ENCODE measurements at places on chromosomes 2 and 18.
A peak's percentile ranks its signal among the peaks of the same experiment; 100 is the strongest.

GRCh38 chr2:84919885-84920580 lies 14.6 kb downstream of the TMSB10 start:
- DNase-seq, result no peak

DNA sequence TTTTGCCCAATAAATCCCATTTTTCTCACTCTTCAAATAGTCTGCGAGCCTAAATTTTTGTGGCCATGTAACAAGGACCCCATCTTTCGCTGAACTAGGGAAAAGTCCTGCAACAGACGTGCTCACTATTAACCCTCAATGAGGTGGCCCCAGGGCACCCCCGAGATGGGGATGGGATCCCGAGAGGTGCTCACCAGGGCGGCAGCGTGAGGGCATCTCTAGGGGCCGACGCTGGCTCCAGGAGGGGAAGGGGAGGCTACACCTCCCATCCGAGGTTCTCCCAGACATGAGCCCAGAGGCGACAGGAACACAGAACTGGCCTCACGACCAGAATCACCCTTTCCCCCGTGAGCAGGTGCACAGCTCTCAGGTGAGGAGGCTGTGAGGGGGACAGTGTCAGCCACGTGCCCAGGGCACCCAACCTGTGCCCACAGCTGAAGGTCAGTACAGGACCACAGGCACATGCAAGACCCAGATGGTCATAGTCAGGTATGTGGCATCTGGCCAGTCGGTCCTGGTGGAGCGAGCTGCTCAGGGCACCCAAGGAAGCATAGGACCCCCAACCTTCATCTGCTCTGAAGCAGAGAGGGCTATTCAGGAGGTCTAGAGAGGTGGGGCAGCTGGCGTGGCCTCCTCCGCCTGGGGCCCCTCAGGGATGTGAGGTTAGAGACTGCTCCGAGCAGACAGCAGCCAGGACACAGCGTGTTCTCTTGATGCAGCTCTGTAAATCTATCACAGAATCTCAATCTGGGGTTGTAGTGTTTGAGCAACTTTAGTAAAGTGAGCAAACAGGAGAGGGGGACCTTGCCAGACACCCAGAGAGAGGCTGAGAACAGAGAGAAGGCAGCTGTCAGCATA lies 62.8 kb downstream of the PXDN start:
- no peak for DNase-seq

DNA sequence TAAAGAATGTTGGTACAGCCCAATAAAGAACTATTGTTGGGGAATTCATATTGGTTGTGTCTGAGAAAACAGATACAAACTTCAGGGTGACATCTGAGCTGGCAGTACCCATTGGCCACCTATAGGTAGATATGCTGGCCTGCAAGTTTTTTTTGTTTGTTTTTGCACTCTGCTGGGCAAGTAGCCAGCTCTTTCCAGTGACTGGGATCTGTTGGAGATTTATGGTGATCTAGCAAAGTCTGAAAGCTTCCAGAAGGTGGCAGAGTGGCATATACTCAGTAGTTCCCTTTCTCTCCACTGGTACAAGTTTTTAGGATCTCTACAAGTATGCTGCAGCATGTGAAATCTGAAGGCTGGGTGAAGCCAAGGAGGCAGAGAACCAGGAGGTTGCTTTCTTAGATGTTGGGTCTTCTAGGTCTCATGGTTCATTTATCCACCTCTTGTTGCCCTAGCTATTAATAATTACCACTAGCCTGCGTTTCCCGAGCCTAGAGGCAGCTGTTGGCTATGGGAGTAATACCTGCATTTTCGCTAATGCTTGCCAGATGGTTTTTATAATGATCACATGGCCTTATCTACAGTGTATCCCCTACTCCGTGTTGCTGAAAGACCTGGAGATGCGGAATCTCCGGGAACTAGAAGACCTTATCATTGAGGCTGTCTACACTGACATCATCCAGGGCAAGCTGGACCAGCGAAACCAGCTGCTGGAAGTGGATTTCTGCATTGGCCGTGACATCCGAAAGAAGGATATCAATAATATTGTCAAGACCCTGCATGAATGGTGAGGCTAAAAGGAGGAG lies 9.5 kb downstream of the COPS7B start:
- no peak for DNase-seq

DNA sequence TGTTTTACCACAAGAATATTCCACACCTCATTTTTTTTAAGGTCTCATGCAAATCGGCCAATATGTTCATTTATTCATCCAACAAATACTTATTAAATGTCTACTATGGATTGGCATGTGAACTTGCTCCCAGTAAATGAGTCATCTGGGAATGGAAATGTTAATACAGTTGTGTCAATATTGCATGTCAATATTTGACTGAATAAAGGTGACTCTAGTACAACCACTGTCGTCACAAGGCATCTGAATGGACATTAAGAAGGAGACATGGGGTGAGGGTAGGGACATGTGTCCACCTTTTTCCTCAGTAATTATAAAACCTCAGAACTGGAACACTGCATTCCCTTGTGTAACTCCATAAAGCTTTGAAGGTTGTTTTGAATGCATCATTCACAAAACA lies 365.4 kb downstream of the ADCYAP1 start:
- DNase-seq, result no peak

DNA sequence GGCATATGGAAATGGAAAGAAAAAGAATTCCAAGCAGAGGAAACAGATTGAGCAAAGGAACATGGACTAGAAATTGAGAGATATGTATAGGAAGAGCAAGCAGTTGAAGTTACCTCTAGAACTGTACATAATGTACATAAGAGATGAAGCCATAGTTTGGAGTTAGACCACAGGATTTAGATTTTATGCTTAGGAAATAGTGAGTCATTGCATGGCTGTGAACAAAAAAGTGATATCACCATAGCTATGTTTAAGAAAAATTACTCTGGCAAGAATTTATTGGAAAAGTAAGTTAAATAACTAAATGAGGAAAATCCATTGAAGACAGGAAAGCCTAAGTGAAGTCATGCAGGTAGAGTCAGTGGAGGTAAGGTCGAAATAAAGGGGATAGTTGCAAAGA lies 99.4 kb upstream of the GALNT5 start:
- no peak for DNase-seq

GRCh38 chr2:179104736-179105135 lies 54.8 kb upstream of the CCDC141 start:
- DNase-seq, result no peak

- no peak for DNase-seq
Observed at GRCh38 chr2:240135706-240136012, 446 bp downstream of the COPS9 start.

- no peak for DNase-seq
Observed at GRCh38 chr2:112904883-112905282, 6.1 kb upstream of the IL37 start.

DNA sequence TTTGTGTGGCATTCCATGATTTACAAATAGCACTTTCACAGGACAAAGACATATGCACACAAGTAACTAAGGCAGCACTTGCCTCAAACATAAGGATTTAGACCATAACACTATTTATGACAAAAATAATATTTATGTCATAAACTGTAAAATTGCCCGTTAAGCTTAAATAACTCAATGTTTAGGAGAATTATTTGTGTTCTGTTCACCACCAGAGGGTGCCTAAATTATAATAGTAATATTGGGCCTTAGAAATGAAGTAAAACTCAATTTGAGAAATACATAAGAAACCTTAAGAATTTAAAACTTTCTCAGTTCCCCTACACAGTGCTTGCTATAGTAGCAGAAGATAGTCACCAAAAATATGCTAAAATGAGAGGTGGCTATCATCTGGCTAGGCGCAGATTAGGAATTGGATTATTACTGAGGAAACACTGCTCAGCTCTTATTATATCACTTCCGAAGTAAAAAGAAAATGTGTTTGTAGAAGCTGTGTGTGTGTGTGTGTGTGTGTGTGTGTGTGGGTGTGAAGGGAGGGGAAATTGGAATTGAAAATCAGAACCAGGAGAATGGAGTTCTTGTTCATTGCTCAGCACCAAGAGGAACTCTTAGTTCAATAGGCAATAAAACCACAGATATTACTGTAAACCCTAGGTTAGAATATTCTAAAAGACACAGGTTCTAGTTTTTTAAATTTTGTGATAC lies 4.9 kb upstream of the CHN1 start:
- no peak for DNase-seq

- peak; percentile 52 for DNase-seq
Observed at GRCh38 chr2:112275887-112276773, 733 bp downstream of the ZC3H6 start.

GRCh38 chr2:234025466-234025865 lies 25.0 kb upstream of the SPP2 start:
- DNase-seq, result peak; percentile 20

DNA sequence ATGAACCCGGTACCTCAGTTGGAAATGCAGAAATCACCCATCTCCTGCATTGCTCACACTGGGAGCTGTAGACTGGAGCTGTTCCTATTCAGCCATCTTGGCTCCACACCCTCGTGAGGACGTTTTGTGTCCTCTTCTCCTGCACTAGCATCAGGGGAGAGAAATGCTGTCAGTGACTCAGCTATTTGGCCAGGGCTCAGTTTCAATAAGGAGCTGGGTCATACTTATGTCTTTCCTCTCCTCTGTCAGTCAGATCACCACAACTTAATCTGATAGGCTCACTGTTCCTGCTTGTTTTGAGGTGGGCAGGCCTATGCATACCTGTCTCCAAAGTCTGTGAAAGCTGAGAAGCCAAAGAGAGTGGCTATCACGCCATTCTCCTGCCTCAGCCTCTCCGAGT lies 921.2 kb downstream of the DCC start:
- no peak for DNase-seq

- DNase-seq, result no peak
Observed at GRCh38 chr2:167333245-167333644, 445.0 kb downstream of the XIRP2 start.

- peak; percentile 64 for DNase-seq
Observed at GRCh38 chr2:238139196-238140039, 950 bp downstream of the KLHL30 start.

DNA sequence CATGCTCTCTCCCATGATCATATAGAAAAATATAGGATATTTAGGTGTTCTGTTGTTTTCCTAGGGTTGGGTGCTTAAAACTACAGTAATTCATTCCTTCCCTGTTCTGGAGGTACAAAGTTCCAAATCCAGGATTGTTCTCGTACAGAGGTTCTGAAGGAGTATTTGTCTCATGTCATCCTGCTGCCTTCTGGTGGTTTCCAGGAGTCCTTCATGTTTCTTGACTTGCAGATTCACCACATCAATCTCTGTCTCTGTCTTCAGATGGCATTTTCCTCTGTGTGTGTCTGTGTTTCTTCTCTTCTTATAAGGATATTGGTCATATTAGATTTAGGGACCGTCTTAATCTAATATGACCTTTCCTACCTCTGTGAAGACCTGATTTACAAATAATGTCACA lies 397.9 kb downstream of the NYAP2 start:
- DNase-seq, result no peak

DNA sequence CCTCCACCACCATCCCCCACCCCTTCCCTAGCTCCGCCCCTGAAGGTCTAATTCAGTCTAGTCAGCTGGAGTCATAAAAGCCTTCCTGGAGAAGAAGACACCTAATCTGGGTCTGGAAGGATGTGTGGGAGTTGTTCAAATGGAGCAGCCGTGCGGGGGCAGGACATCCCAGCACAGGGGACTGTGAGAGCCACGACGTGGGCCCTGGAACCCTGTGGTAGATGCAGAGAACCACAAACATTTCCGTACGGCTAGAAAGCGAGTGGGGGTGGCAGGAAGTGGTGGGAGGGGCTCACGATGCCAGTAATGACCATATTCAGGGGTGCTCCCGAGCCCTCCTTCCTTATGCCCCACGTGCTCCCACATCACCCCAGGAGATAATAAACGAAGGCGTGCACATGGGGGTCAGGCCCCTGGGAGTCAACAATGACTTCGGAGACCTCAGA lies 20.9 kb upstream of the COL6A3 start:
- DNase-seq, result peak; percentile 40

DNA sequence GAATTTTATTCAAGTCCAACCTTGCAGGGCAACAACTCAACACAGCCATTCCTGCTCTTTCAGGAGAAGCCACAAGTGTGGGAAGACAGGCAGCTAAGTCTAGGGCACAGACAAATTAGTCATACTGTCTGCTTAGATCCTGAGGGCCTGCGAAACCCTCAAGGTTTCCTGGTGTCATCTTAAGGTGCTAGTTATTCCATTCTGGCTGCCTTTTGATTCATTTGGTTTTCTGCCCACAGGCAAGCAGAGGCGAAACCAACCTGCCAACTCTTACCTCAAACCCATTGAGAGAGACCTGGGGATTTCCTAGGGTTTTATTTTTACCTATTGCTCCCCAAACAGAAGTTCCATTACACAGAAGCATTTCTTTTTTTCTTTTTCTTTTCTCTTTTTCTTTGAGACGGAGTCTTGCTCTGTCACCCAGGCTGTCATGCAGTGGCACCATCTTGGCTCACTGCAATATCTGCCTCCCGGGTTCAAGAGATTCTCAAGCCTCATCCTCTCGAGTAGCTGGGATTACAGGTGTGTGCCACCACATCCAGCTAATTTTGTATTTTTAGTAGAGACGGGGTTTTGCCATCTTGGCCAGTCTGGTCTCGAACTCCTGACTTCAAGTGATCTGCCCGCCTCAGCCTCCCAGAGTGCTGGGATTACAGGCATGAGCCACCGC lies 23.7 kb upstream of the SCYGR1 start:
- DNase-seq, result no peak

GRCh38 chr18:3321133-3321812 lies 59.3 kb downstream of the MYL12B start:
- DNase-seq, result no peak

DNA sequence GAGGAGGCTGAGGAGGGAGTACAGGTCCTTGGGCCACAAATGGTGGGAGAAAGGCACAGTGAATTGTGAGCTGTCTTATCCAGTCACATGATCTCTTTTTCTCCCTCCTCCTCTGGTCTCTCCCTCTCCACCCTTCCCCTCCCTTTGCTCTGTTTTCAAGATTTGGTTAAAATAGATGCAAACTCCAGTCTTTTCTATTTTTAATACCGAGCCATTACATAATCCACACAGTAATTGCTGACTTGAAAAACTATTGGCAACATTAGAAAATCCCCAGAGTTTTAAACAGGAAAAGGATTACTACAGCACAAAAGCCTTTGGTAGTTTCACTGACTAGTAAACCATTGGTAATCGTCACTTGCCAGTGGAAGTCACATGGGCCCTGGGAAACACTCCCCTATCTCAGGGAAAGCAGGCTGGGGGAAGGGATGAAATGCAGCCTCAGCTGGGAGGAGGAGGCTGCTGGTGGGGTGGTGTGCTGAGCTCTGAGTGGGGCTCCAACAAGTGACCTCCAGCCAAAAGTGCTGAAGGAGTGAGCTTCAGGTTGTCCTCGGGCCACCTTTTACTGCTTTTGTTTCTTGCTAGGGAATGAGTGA lies 57.4 kb upstream of the PCBP1 start:
- no peak for DNase-seq

- DNase-seq, result no peak
Observed at GRCh38 chr2:142478206-142478605, 347.4 kb upstream of the LRP1B start.

DNA sequence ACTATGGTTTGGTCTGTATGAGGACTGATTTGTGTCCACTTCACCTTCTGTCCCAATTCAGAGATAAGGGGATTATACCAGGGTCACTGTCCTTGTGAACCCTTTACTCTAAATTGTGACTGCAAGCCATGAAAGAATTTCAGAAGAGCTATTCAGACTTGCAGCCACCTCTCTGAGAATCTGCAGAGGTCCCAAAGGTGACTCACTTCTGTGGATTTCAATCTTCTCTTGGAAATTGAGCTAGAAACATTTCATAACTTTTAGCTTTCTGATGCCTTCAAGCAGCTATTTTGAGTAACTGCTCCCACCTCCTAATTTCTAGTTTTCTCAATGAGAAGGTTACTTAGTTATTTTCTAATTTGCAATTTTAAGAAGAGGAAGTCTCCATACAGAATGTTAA lies 1242.4 kb upstream of the ACVR2A start:
- DNase-seq, result no peak
